ENCODE measurements at places on chromosomes 2 and 18.

GRCh38 chr2:185472574-185472973 lies 266.0 kb upstream of the FSIP2 start:
- no peak for DNase-seq

GRCh38 chr2:142865924-142866323 lies 11.5 kb upstream of the KYNU start:
- no peak for DNase-seq

DNA sequence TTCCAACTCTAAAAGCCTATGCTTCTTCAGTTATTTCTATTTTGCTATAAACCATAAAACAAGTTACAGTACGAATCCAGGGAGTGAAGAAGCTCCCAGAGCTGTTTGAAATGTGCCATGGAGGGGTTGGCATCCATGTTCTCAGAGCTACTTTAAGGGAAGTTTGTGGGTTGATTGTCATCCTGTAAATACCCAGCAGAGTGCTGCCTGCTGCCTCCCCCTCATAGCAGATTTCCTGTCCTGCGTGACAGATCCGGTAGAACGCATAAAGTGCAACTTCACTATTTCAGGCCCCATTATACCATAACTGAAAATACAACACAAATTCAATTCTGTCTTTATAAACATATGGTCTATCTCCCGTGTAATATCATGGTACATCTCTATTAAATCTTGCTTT lies 114.4 kb downstream of the CTNNA2 start:
- DNase-seq: no peak

DNA sequence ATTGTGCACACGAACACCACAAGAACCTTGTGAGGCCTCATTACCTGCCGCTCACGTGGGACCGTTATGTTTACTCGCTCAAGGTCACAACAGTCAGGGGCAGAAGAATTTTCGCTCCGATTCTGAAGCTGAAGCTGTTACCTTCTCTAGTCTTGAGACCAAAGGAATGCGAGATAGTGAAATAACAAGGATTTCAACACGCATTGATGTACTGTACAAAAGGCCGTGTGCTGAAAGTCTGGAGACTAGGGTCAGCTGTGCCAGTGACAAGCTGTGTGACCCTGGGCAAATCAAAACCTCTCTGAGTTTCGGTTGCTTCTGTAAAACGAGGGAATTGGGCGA lies 583 bp downstream of the NEMP2 start:
- DNase-seq: no peak

- DNase-seq: no peak
Measured at GRCh38 chr2:217958206-217958883, 44.5 kb downstream of the TNS1 start.

DNA sequence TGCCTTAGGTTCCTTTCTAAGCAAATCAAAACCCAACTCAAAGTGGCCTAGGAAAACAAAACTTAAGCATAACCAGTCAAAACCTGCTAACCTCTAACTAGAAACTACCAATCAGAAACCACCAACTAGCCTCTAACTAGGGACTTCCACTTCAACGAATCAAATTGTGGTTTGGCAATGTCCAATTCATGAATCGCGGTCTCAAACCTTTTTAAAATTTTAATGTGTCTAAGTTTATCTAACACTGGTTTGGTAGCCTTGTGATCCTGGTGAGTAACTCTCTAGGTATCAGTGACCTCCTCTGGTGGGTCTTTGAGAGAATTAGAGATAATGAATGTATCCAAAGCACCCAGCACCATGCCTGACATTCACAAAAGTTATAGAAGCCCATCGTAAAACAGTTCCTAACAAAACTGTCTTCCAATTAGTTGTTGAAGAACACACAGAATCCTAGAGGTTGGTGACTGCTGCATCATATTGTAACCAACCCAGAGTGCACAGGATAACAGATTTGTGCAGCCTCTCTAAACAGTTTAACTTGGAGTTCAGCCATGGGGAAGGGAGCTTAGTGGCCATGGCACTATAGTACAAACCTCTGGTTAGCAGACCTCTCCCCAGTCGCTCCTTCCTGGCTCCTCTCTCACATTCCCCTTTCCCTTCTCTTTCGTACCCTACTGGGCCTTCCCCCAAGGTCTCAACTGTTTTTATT lies 45.2 kb upstream of the B3GNT2 start:
- no peak for DNase-seq

GRCh38 chr2:196987649-196988364 lies 61.3 kb upstream of the PGAP1 start:
- no peak for DNase-seq

- DNase-seq: no peak
Measured at GRCh38 chr2:147487286-147487977, 357.4 kb upstream of the ACVR2A start.

DNA sequence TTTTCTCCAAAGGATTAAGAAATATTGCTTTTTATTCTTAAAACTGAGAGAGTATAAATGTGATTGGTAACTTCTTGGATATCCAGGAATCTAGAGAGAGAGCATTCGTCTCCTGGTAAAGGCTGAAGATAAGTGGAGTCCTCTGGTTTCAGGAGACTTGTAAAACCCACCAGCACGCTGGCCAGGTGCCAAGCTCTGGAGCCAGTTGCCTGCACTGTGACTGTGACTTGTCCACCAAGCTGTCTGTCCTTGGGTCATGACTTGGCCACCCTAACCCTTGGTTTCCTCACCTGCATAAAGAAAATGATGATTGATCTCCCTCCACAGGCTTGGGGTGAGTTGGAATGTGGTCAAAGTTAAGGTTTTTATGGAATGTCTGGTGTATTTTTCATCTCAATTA lies 185.4 kb upstream of the NCKAP5 start:
- DNase-seq: no peak

GRCh38 chr2:217687771-217688170 lies 315.0 kb downstream of the TNS1 start:
- DNase-seq: no peak

- DNase-seq: no peak
Measured at GRCh38 chr2:103196802-103197201, 435.0 kb downstream of the TMEM182 start.

DNA sequence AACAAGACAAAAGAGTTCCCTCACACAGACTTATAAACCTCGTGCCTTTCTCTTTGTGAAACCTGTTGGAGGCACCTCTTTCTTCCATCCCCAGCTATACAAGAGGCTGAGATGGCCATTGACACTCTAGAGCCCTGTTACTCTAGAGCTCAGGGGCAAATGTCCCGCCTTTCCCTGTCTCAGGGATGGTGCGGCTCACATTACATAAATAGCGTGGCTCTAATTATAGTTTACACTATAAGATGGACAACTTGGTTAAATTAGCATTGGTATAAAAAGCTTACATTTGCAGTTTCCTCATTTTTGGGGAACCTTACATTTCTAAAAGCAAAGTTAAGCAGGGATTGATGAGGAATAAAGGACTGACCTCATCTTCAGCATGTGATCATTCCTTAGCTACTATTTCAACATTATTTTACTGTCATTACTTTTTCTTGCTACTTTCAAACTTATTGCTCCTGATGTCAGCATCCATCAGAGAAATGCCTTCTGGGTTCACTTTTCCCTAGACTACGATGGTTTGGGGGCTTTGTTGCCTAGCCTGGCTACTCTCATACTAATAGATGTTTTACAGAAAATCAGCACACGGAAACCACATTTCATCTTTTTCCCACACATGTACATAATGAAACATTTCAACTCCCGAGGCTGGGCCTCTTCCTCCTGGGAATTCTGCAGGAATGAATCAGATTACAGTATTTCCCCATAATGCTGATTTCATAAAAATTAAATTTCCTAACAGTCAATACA lies 40.4 kb downstream of the FTCDNL1 start:
- DNase-seq: no peak

GRCh38 chr18:3219241-3219630 lies 532 bp downstream of the MYOM1 start:
- no peak for DNase-seq

GRCh38 chr2:230796280-230796862 lies 68.4 kb upstream of the ITM2C start:
- no peak for DNase-seq

GRCh38 chr2:2704428-2705090 lies 373.5 kb upstream of the MYT1L start:
- no peak for DNase-seq

GRCh38 chr18:2856547-2857170 lies 9.9 kb downstream of the EMILIN2 start:
- DNase-seq: no peak

DNA sequence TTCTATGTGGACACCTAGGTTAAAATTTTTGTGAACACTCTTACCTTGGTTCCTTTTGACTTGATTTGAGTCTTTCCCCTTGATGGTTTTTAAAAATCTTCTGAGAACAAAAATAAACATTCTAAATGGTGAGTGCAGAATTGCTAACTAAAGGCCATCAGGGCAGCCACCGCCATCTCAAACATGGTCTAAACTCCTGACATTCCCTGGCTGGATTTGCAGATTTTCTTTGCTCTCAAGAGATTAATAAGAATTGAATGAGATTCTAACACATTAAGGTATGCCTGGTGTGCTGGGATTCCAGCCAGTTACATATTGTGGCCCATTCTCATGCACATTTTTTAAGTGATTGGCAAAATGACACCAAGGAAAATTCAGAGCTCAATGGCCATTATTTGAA lies 17.2 kb upstream of the CTDP1 start:
- no peak for DNase-seq

DNA sequence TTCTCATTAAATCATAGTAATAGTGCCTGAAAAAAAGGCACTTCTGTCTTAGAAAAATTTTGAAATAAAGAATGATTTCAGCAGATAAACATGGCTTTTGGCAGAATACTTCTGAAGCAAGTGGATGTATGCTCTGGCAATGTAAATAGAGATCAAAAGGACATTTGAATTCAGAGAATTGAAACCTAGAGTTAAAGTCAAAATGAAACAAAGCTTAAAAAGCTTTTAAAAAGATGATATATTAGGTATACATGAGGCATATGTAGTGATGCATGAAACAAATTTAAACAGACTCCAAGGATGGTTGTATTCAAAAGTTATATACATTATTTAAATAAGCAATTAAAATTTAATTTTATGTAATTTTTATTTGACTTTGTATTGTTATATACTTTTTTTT lies 1344.5 kb upstream of the TMEFF2 start:
- no peak for DNase-seq

GRCh38 chr2:239806758-239807434 lies 218.2 kb downstream of the NDUFA10 start:
- DNase-seq: no peak

- DNase-seq: no peak
Measured at GRCh38 chr2:32446369-32446768, 89.5 kb downstream of the BIRC6 start.

DNA sequence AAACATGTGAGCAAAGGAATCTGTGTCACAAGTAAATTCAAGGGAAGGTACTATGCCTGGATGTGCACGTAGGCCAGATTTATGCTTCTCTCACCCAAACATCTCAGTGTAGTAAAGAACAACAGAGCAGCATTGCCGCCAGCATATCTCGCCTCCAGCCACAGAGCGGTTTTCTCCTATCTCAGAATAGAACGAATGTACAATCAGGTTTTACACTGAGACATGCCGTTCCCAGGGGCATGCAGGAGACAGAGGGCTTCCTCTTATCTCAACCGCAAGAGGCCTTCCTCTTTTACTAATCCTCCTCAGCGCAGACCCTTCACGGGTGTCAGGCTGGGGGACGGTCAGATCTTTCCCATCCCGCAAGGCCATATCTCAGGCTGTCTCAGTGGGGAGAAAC lies 175.3 kb downstream of the RPIA start:
- no peak for DNase-seq

DNA sequence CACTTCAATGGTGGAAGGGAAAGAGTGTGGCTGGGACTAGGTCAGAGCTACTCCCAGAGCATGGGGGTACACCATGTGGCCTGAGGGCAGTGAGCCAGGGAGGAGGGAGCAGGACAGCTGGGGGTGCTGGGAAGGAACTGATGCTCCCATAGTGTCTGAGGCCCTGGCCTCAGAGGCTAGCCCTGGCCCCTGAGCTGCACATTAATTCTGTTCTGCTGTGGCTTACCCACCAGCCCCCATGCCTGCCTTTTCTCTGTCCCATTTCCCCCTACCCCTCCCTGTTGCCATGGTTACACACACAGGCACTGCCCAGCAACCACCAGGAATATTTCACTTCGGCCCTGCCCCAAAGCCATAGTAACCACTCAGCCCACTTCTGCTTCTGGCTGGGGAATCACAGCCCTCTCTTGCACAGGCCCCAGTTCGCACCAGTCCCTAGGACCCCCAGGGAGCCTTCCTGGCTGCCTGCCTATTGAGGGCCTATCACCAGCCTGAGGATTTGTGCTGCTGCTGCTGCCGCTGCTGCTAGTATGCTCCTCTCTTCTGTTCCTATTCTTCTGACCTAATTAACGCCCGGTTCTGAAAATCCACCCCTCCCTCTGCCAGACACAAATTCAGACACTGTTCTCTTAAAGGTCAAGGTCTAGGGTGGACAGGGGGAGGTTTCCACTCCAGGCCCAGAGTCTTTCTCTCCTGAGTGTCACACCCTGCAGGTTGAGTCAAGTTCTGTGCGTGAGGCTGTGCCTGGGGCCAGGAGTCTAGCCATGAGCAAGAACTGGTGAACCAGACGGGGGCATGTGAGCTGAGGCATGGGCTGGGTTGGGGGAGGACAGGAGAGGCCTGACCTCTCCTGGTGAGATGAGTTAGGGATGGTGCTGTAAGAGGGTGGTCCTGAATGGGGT lies 87.1 kb upstream of the MCFD2 start:
- DNase-seq: no peak

GRCh38 chr2:26605195-26605998 lies 35.8 kb downstream of the CIB4 start:
- DNase-seq: no peak

- DNase-seq: no peak
Measured at GRCh38 chr2:35891528-35891927, 464.1 kb upstream of the CRIM1 start.

GRCh38 chr2:134592377-134592776 lies 126.4 kb downstream of the TMEM163 start:
- DNase-seq: no peak

DNA sequence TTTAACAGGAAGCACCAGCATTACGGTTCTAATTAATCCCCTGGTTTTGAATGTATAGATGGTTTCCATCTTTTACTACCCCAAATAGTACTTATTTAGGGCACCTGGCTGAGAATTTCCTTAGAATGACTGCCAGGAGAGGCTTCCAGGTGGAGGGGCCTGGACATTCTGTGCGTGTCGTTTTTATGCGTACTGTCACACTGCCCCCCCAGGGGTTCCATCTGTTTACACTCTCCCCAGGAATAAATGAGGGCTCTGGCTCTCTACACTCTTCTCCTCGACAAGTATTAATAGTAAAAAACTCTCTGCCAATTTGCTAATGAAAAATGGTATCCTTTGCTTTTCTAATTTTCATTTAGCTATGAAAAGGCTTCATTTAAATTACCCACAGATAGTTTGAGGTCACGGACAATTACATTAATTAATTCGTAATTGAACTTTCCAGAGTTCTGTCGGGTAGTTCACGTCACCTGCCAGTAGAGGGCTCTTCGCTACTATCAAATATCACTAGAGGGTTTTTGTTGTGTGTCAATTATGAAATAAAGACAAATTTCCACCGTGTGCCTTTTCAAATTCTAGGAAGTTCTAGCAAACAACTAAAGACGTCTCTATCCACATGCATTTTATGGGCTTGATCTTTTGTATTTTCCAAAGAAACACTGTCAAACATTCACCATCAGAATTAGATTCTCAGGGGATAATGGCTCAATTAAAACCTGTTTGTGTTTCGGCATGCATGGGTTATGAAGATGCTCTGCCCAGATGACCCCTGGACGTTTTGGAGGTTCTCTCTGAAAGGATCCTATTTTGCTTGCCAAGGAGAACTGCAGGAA lies 88.8 kb upstream of the ASB18 start:
- DNase-seq: no peak
